NCI-H1417 treated with DMSO at 0.1 percent for 48 hours (cell line): ENCODE measurements at places on chromosomes 1 and 21.

- no peak for DNase-seq
Measured at GRCh38 chr1:178725466-178726086, 532 bp downstream of the RALGPS2 start.

- DNase-seq, result no peak
Measured at GRCh38 chr1:109760581-109761226, 3.0 kb downstream of the EPS8L3 start.

- no peak for DNase-seq
Measured at GRCh38 chr1:177020851-177021589, 143.5 kb downstream of the ASTN1 start.

DNA sequence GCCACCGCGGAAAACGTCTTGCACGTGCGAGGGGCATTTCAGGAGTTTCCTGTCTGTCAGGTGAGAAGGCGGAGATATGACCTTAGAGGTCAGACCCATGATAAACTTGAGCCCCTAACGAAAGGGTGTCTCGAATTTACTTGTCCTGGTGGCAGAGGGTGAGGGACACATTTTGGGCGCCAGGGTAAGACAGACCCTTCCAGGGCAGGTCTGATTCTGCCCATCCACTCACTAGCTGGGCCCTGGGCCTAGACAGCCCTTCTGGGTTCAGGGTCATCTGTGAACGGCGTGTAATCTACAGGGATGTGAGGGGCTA, 395 bp upstream of the CSRP1 start:
- DNase-seq, result no peak

DNA sequence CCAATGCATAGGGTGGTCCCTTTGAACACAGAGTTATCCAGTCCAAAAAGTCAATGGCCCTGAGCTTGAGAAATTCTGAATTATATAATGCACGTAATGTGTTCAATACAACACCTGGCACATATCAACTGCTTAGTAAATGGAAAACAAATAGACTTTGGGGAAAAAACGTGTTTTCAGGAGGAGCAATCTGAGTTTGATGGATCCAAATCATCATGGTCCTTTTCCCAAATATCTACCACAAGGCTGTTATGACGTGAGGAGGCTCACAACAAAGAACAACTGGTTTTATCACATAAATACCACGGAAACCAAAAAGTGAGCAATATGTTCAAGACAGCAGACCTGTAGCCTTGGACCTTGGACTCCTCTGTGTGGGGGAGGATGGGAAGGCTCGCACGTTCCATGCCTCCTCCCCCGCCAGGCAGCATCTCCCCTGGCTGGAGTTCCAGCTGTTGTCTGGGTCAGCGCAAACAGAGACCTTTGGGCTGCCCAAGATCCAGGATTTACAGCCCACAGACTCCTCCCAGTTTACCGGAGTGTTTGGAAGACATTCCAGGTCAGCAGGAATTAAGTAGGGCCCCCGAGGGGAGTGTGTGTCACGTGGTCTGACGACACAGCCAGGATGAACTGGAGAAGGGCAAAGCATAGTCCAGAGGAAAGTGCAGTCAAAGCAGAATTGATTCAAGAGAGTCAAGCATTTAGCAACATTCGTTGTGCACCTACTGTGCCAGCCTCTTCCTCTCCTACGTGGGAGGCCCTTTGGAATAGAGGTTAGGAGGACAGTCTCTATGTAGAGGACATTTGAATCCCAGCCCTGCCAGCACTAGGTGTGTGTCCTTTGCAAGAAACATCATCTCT, 32.2 kb upstream of the MED18 start:
- no peak for DNase-seq

GRCh38 chr1:113912594-113913311, 7.6 kb downstream of the DCLRE1B start:
- no peak for DNase-seq

DNA sequence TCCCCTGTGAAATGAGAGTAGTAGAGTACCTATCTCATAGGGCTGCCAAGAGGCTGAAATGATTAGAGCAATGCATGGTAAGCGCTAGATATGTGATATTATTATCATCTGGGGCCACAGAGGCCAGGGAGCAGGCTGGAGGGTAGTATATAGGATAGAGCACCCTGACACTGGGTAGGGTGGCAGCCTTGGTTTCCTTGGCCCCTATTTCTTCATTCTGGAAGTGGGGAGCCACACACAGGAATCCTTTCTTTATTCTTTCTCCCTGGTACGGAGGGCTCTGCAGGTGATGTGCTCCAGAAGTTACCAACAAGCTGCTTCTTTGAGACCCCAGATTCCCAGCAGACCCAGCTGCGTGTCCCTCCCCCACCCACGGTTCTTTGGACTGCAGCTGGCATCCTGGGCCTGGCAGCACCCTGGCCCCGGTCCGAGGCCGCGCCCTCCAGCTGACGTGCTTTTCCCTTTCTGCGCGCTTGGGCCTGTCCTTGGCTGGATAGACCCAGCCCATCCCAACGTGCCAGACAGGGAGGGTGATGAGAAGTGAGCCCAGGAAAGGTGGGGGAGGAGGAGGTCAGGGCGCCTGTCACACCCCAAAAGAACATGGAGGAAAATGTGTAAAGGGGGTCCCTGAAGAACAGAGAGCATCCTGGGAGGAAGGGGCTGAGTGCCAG, 18.2 kb downstream of the INAVA start:
- no peak for DNase-seq

- DNase-seq, result no peak
Measured at GRCh38 chr1:245313576-245313975, 158.8 kb downstream of the KIF26B start.

GRCh38 chr1:91572044-91572443, 71.4 kb downstream of the CDC7 start:
- DNase-seq, result no peak

GRCh38 chr1:59972216-59972927, 45.8 kb upstream of the CYP2J2 start:
- DNase-seq, result no peak

DNA sequence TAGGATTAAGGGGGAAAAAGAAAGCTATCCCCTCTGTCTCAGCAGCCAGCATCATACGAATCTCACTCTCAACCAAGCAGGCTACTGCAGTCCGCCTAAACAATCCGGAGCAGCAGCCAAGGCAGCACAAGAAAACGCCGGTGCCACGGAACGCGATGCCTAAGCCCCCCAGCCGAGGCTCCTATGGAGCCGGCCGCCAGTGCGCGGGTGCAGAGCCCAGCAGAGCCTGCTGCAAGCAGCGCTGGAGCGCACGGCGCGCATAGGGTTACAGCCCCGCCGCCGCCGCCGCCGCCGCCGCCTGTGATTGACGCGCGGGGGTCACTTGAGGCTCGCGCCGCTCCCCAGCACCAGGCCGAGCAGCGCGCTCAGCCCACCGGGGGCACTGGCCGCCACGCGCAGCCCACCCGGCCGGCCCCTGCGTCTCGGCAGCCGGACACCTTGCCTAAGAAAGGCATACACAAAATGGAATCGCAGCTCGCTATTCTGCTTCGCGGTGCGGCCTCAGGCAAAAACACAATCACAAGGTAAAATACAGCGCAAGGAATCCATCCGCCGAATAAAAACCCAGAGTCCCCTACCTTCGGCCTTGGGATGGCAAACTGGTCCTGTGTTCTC, 780 bp downstream of the HIVEP3 start:
- no peak for DNase-seq

GRCh38 chr1:104706631-104707147, 957.0 kb downstream of the AMY1C start:
- no peak for DNase-seq

GRCh38 chr1:186413319-186413718, 37.7 kb downstream of the ODR4 start:
- no peak for DNase-seq

GRCh38 chr21:40422896-40423635, 423.9 kb downstream of the DSCAM start:
- DNase-seq, result peak; percentile 25

GRCh38 chr1:217052196-217052595, 329.0 kb upstream of the ESRRG start:
- DNase-seq, result no peak

GRCh38 chr1:222911866-222912265, 97.0 kb downstream of the DISP1 start:
- no peak for DNase-seq

- DNase-seq, result no peak
Measured at GRCh38 chr1:77227381-77227780, 8.2 kb upstream of the PIGK start.

DNA sequence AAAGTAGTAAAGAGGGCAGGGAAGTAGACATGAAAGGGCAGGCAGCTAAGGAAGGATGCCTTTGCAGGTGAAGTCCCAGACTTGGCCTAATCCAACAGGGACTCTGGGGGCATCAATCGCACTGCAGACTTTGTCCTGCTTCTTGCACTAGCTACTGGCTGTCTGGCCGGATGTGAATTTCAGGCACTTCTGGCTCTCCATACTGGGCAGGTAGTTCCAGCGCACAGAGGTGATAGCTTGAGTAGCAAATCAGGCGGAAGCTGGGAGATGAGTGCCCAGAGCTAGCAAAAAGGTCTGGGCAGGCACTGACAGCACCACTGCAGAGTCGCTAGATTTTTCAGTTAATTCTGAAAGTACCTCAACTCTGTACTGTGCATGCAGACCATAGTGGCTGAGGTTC, 997 bp downstream of the RSPH1 start:
- no peak for DNase-seq

DNA sequence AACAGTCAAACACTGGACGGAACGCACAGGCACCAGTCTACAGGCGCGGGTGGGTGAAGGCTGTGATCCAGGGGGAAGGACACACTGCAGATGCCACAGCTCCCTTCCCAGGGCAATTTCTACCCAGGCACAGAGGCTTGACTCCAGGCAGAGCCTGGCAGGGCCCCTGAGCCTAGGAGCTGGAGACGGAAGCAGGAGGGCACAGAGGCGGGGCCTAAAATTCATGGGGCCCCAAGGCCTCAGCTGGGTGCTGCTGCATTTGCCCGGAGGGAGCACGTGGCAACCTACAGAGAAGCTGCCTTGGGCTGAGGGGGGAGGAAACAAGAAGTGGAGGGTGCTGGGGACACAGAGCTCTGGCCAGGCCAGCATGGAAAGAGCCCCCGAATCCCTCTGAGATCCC, 41.2 kb downstream of the UBE2G2 start:
- no peak for DNase-seq

- no peak for DNase-seq
Measured at GRCh38 chr1:202934755-202935154, 7.7 kb upstream of the KLHL12 start.

GRCh38 chr1:15525050-15526020, 1.3 kb upstream of the DNAJC16 start:
- DNase-seq, result no peak

GRCh38 chr1:100969327-100969726, 56.3 kb downstream of the DPH5 start:
- DNase-seq, result no peak

DNA sequence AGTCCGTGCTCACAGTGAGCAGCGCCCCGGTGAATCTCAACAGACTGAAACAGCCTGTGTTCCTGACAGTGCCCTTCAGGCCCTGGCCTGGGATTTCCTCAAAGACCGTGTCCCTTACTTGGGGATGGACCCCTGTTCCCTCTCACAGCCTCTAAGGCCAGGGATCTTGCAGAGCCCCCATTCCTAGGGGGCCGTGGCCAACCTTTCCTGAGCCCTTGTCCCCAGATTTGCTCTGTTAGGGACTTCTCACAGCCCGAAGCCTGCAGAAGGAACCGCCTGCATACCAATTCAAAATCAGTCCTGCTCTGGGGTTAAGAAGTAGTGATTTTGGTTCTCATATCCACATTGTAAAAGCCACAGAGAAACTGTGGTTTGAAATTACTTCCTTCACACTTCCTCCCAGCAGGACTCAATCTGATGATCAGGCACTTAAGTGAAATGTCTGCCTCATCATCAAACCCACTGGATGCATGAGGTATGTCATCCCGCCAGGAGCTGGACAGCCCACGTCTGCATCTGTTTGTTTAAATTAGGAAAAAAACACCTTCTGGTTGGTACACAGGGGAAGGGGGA, 14.9 kb downstream of the ABCA4 start:
- DNase-seq, result no peak

DNA sequence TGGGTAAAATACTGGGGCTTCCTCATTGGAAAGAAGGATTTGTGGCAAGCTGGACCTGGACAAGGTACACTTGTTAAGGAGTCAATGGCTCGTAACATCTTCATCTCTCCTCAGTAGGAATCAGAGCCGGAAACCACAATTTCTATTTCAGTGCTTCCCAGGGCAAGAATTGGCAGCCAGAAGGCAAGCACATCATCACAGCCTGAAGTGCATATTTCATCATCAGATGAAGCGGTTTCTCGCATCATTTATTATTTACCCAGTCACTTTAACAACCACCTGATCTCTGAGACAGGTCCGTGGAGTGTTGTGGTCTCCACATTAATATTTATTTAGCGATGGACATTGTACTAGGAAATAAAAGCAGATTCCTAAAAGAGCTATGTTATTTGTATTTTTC, 55.0 kb downstream of the KCNJ15 start:
- DNase-seq, result no peak

DNA sequence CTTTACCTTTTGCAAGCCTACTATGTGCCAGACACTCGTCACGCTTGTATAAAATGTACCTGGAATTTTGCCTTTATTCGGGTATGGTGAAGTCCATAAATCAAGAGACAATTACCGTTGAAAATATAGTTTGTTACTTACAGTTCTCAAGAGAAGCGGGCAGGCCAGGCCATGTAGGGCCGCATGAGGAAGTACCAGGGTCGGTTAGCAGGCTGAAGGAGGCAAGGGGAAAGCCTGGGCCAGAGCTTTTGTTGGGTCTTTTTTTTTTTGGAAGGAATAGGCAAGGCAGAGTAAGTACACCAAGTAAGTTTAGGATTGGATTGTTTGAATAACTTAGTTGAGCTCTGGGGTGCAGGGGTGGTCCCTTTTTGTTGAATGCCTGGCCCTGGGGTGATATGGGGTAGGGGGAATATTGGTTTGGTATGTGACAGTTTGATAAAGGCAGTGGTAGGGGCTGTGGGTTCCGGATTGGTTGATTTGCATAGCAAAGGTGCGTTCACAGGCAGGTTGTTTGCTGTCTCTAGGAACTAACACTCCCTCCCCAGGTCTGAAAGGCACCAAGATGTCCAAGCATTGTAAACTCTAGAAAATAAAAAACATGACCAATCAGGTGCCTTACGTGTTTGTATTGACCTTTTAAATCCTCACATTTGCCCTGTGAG, 80.7 kb downstream of the KAZN start:
- DNase-seq, result no peak

DNA sequence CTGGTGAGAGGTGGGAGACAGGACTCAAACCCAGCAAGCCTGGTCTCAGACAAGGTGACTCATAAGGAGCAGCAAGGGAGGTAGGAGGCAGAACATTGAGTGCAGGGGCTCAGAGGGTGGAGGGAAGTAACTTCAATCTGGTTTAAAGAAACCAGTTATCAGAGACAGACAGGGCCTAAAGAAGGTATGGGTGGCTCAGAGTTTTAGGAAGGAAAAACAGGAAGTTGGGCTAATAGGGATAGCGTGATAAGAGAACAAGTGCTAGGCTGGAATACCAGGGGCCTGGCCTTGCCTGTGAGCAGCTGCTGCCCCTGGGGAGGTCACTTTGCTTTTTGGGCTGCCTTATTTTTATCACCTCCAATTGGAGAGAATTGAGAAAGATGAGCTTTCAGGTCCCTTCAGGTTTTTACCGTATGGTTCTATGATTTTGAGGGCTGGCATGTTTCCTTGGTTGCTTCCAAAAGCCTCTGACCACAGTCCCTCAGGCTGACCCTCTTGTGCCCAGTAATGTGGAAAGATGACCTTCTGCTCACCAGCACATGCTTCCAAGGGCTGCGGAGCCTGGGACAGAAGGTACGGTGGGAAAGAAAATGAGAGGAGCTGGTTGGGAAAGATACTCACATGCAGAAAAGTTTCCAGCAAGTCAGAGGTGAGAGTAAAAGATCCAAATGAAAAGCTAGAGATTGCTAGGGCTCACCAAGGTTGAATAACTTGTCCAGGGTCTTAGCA, 77.0 kb downstream of the DDR2 start:
- DNase-seq, result no peak

- no peak for DNase-seq
Measured at GRCh38 chr1:169472738-169473137, 13.0 kb downstream of the SLC19A2 start.
